Neural crest cell (in vitro differentiated cells): ENCODE measurements at places on chromosomes 2 and 18. TPM values are rescaled to one million over a fixed set of nuclear protein-coding genes. Genes with fewer than 3 reads are reported as not detected.

FABP1 gene
- not detected in 2 replicates for total RNA-seq

DNA sequence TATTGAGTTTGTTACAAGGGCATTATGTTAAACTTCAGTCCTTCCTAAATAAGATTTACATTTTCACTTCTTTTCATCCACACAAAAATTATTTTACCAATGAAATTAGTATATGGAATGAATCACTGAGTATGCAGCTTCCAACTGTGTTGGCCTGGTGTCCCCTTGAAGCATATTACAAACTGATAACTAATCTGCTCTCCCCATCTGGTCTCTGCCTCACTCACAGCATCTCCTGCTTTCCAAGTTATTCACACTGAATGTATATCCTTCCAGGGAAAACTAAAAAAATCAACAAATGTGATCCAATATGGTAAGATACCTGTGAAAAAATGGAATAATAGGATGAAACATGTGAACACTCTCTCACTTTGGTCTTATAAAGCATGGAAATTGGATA is 90.0 kb upstream of the NYAP2 start:
- no peak for DNase-seq

DNA sequence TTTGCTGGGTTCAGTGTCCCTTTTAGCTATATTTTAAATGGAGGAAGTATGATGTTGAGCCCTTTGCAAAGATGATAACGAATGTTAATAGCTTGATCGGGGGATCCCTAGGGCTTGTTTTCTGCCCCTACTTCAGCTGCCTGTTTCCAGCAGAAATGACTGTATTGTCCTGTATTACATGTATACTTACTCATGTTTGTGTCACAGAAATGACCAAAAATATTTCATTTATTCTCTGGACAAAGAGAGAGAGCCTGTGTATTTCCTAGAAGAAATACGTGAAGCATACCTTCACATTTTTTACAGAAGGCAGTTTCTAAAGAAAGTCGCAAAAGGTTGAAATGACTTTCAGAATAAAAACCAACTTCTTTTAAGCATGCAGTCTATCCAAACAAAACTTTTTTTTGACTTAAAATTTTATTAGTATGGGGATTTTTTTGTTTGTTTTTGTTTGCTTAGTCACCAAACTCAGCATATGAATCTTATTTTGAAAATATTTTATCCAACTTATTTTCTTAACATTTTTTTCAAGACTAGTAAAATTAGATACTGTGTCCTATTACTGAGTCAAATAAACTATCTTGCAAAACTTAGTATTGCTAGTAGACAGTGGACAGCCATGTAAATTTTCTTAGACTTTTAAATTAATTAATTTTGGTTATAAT is 68.9 kb downstream of the PTRHD1 start:
- no peak for DNase-seq

DNA sequence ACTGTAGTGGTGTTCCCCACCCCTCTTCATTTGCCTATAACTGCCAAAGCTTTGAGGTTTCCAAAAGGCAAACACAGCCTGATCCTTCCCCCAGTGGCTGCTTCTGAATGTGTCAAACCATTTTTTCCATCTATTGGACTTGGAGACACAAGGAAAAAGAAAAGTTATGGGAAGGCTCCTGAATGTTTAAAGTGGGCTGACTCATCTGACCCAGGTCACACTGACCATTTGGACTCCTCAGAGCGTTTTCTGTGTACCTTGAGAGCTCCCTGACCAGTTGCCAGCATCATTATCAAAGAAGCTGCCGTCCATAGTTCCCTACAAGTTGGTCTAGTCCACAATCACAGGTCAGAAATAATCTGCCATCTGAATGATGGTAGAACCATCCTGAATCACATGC is 123.4 kb upstream of the COL3A1 start:
- no peak for DNase-seq

GRCh38 chr2:43368483-43369385 is 142.3 kb upstream of the ZFP36L2 start:
- no peak for DNase-seq

GRCh38 chr2:97617911-97618310 is 28.0 kb upstream of the COX5B start:
- no peak for DNase-seq
